ENCODE measurements at places on chromosomes 1 and 21.

DNA sequence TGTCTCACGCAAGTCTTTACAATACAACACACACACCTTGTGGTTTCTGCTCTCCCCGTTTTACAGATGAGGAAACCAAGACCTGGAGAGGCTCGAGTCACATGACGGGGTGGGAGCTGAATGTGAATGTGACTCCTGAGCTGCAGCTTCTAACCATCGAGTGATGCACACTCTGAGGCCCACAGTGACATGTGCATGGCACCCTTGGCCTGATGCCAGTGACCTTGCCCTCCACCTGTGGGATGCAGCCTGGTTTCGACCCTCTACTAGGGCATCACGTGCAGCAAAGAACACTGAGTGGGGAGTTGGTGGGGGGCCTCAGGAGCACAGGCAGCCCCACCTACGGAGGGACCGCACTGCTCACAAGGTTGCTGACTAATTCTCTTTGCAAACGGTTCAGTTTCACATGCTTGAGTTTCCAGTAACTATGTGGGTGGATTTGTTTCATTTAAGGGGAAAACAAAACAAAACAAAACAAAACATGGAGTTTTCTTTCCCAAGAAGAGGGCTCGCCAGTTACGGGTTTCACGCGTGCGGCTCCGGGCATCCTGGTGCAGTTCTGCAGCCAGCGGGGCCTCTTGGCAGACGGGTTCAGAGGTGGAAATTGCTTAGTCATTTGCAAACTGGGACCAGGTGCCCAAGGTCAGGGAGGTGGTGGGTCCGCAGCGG lies 22.9 kb downstream of the SPSB1 start:
- no peak for DNase-seq

- DNase-seq, result peak; percentile 20
Observed at GRCh38 chr1:24364975-24365678, 46.0 kb downstream of the GRHL3 start.

- peak; percentile 9 for DNase-seq
Observed at GRCh38 chr1:54404939-54405897, 976 bp downstream of the SSBP3 start.

DNA sequence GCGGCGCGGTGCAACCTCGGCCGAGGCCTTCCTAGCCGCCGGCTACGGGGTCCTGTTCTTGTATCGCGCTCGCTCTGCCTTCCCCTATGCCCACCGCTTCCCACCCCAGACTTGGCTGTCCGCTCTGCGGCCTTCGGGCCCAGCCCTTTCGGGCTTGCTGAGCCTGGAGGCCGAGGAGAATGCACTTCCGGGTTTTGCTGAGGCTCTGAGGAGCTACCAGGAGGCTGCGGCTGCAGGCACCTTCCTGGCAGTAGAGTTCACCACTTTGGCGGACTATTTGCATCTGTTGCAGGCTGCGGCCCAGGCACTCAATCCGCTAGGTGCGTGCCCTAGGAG lies 379 bp downstream of the PPCS start:
- peak; percentile 55 for DNase-seq

DNA sequence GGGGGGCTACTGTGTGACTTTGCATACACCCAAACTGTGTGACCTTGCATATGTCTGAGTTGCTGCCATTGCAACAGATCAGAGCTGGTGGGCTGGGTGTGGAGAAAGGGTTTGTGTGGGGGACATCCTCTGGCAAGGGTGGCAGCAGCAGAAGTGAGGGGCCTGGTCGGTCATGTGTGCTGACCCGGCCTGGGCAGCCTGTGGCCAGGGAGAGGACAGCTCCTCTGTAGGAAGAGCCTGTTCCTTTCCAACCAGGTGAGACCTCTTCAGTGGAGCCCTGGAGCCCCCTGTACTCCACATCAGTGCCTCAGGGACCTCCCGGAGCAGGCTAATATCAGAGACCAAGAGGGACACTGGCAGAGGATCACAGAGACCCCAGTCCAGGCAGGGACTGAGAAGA lies 8.3 kb downstream of the PCSK9 start:
- DNase-seq, result no peak

GRCh38 chr1:23436520-23437354 lies 12.2 kb upstream of the TCEA3 start:
- DNase-seq, result no peak

DNA sequence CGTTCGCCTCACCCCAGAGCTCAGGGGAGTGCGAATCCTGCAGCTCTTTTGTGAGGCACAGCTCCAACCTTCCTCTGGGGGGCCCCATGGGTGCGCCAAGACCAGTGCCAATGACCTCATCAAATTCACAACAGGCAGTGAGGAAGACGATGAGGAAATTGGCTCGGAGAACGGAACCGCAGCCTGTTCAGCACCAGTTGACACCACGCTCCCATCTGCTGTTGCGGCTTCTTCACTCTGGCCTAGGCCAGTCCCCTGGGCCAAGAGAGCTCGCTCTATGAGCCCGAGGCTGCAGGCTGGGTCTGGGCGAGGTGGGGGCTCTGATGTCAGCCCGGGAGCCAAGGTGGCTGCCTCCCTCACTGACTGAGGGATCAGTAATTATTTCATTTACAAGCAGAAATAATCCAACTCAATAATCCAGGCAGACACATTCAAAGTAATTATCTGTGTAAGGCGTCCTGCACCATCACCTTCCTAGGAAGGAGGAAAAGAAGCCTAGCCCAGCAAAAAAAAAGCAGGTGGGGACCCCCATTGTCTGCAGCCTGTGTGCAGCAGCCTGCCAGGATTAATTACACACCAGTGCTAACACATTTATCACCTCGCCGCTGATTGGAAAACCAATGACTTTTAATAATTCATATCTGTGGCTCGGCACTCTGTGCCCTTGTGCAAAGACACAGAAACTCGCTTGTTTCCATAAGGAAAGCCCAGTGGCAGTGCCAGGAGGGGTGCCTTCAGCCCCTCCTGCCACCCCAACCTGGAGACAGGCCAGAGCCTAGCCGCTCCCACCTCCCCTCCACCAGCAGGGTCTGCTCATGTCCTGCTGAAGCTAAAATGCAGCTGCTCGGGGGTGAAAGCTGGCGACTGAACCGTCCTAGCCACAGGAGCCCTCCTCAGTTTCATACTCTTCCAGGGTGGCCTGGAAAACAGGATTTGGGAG lies 1.9 kb downstream of the PLEKHA6 start:
- DNase-seq, result no peak

DNA sequence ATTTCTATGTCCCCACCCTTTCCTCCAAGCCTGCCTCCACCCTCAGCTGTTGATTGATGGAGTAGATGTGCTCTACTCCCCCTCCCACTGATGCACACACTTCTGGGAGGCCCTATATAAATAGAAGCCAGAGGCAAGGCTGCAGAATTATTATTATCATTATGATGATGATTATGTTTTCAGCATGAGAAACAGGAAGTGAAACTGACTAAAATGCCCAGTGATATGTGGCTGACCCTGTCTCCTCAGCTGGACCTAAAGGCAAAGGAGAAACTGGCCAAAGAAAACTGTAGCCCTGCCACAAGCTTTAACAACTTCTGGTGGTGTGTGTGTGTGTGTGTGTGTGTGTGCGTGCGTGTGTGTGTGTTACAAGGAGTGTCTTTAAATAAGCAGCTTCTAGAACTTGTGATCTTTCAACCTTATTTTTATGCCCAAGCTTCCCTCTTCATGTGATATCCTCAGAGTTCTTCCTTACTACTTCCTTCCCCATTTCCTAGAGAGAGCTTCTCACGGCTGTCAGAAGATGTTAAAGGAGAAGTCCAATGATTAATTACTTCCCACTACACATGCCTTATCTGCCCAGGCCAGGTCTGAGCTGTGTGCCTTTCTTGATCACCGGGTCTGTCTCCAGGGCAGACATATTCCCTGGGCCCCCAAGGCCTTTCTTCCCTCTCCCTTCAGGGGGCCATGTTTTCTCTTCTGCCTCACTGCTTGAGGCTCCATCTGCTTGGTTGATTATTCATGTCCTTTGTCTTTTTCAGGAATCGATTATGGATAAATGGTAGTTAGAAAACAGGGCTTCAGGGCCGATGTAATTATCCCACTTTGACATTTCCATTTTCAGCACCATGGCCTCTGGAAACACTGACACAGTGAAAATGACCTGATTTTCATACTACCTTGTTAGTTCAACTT lies 11.6 kb upstream of the MAPKAPK2 start:
- DNase-seq, result no peak

DNA sequence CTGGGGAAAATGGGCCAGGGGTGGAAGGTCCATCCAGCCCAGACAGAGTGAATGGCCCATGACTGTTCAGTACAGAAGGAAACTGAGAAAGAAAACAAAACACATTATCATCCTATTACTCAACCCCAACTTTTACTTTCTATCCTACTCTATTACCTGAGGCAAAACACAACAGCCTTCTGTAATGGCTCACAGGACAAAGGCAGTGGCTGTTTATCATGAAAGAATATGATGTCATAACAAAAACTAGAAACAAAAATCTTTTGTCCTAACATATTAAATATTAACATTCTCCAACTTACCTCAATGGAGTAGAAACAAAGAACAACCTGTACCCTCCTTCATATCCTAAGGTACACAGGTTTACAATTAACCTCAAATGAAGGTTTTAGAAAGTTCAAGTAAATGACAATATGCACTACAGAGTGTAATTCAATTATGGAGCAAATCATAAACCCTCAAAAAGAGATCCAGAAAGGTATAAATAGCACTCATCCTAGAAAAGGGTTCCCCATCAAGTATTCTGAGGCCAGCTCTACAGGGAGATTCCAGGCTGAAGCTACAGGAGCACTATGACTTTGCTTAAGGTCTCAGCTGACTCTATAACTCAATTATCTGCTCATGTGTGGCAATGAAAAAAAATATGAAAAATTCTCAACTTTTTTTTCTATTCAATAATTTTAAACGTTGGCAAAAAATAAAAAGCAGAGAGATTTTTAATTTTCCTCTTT lies 15.1 kb downstream of the ELK4 start:
- DNase-seq, result no peak

DNA sequence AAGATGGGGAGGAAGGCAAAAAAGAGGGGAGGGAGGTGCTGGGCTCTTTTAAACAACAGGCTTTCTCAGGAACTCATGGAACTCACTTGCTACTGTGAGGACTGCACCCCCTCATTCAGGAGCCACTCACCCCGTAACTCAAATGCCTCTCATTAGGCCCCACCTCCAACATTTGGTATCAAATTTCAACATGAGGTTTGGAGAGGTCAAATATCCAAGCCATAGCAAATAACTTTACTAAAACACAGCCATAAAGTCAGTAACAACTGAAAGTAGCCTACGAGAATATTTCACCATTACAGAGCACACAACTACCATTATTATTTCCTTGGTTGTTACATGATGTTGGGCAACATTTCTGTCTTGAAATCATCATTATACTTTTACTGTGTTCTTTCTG lies 13.1 kb upstream of the DMRTB1 start:
- DNase-seq, result no peak

- no peak for DNase-seq
Observed at GRCh38 chr1:78721136-78721535, 71.5 kb downstream of the IFI44 start.

DNA sequence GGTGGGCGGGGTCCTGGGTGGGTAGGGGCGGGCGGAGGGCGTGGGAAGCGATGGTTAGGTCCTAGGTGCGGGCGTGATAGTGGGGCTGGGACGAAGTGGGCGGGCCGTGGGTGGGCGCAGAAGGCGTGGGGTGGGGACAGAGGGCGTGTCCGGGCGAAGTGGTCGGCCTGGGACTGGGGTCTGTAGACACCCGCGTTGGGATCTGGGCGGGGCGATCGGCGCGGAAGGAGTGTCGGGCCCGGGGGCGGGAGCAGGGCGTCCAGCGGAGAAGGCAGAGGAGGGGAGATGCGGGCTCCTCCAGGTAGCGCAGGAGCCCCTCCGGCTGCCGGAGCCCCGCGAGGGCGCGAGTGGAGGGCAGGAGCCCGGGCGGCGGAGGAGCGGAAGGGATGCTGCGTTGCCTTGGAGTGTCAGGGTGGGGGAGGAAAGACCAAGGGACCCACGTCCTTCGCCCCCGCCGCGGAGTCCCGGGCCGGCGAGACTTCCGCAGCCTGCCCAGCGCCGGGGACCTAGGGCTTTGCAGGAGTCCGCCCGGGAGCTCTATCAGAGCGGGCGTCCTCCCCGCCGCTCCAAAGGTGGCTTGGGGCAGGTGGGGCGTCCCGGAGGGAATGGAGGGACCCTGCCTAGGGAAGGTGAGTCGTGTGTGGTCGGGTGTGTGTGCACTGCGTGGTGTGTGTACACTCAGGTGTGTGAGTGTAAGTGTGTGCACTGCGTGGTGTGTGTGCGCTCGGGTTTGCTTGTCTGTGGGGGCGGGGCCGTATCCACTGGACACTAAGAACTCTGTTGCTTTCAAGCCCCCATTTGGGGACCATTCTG lies 27.0 kb upstream of the PRSS38 start:
- DNase-seq, result peak; percentile 72

GRCh38 chr21:46128106-46128932 lies 27.1 kb downstream of the FTCD start:
- DNase-seq, result no peak

GRCh38 chr21:35586305-35586704 lies 474.0 kb downstream of the SETD4 start:
- no peak for DNase-seq

DNA sequence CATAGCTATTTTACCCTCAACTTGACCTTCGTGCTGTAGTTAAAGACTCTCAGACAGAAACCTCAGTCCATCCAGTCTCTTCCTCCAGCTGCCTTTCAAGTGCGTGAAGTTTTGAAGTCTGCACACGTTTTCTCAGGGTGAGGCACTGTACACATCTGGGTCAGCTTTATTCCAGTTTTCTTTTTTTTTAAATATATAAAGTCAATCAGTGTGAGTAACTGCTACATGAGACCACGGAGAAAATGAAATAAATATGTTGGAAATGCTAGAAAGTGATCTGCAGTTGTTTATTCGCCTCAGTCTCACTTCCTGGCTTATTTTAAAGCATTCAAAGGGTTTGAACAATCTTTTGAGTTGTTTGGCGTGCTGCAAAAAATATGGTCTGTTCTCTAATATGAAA lies 135.7 kb downstream of the ROR1 start:
- no peak for DNase-seq

GRCh38 chr1:171636141-171636540 lies 14.1 kb downstream of the MYOCOS start:
- DNase-seq, result no peak

DNA sequence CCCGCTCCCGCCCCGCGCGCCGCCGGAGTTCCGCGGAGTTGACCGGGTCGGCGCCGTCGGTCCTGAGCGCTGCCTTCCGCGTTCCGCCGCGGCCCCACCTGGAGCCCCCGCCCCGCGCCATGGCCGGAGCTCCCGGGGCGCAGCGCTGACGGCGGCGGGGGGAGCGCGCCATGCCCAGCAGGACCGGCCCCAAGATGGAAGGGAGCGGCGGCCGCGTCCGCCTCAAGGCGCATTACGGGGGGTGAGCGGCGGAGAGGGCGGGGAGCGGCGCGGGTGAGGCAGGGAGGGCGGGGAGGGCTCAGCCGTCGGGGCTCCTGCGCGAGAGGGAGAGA lies 216 bp downstream of the PRKCZ start:
- DNase-seq, result no peak
